ENCODE measurements at places on chromosomes 7 and 10. TPM values are rescaled to one million over a fixed set of nuclear protein-coding genes. Genes with fewer than 3 reads are reported as not detected.

DNA sequence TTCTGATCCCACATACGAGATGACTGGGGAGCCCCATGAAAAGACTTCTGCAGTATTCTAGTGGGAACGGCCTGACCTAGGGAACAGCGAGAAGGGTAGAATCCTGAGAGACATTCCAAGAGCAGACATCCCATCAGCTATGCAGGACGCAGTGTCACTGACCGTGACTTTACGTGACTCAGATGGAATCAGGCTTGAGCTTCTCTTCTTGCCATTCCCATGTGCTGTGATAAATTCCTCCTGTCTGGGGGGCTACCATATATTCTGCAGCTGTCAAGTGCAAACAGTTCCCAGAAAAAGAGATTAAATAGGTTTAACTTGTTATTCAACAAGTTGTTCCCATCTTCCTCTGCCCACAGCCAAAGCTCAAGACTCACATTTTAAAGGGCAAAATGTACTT is 73.1 kb upstream of the PDE1C start:
- DNase-seq = no peak
- H3K4me1 ChIP-seq = no peaks in the 10 kb centered on the region
- no peak overlapping the region for H3K27ac ChIP-seq
- H3K4me3 ChIP-seq = no peak overlapping the region

DNA sequence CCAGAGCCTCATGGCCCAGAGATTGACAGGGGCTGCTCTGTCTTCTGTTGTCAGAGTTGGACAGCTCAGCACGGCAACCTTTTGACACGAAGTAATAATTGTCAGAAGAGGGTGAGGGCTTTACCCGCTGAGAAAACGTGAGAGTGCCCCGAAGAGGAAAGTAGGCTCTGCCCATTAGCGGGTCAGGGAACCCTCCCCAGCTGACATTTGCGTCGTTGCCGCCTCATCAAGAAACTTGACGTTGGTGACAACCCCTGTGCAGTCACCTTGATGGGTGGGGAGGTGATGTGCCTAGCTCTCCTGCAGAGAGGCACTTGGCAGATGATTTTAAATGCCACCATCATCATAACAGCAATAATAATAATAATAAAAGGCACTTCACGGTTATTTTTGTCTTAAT is 202.1 kb downstream of the USP6NL start:
- H3K27ac ChIP-seq = no peak overlapping the region
- no peaks in the 10 kb centered on the region for H3K36me3 ChIP-seq
- no peaks in the 10 kb centered on the region for H3K27me3 ChIP-seq
- no peaks in the 10 kb centered on the region for H3K4me1 ChIP-seq
- H3K4me3 ChIP-seq = no peak overlapping the region
- no peak for DNase-seq

DNA sequence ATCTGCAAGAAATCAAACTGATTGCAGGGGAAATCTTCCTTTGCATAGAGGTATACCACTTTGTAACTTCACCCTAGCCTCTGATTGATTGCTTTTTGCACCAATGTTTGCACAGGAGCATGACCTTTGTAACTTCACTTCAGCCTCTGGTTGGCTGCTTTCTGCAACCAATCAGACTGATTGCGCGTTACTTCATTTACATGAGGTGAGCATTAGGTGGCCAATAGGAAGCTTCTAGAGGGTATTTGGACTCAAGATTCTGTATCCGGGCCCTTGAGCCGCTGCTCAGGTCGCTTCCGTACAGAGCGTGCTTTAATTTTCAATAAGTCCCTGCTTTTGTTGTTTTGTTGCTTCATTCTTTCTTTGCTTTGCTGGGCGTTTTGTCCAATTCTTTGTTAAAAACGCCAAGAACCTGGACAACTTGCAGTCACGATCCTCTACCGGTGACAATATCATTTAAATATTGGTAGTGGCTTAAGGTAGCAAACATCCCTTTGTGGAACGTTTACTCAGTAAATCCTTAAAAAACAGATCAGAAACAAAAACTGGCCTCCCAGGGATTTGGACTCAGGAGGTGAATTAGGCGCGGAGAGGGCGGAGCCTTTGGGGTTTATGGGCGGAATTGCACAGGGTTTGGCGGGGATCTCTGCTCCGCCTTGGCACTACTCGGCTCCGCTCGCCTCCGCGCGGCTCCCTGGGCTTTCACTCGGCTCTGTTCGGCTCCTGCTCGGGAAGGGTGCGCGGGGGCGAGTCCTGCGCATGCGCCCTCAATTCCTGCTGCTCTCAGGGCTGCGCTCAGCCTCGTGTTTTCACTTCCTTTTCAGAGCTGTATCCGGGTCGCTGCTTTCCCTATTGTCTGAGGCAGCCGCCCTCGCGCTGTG is at the start of gene PHF14:
Gene PHF14 (plus strand): TSS at position 812 of the 881 bp plus-strand sequence. CDS start 452 bp downstream, outside the sequence.
- peaks cover 7% of the 10 kb centered on the region for H3K4me1 ChIP-seq
- H3K36me3 ChIP-seq = no peaks in the 10 kb centered on the region
- peak within 1 kb of the TSS; percentile 87 for H3K27ac ChIP-seq

DNA sequence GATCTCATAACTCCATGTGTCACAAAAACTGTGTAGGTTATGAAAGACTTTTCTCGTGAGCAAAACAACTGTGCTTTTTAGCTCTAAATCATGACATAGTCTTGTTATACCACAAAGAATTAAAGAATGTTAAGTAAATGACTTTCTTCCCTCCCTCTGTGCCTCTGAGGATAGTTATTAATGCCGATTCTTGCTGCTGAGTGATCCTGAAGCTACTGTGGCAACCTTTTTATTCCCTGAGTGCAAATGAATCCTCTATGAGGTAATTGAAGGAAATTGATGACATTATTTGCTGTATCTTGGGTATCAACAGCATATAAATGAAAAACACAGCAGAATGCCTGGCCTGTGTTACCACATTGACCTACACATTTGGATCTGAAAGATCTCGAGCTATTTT is 142.2 kb upstream of the HDAC9 start:
- peaks cover 17% of the 10 kb centered on the region for H3K4me1 ChIP-seq
- H3K4me3 ChIP-seq = no peak overlapping the region
- no peaks in the 10 kb centered on the region for H3K27me3 ChIP-seq
- no peak for DNase-seq
- peak overlapping the region; percentile 3 for H3K27ac ChIP-seq

- H3K4me1 ChIP-seq = no peaks in the 10 kb centered on the region
- no peak for DNase-seq
Measured at GRCh38 chr10:84344526-84344925, 16.1 kb downstream of the CCSER2 start.

DNA sequence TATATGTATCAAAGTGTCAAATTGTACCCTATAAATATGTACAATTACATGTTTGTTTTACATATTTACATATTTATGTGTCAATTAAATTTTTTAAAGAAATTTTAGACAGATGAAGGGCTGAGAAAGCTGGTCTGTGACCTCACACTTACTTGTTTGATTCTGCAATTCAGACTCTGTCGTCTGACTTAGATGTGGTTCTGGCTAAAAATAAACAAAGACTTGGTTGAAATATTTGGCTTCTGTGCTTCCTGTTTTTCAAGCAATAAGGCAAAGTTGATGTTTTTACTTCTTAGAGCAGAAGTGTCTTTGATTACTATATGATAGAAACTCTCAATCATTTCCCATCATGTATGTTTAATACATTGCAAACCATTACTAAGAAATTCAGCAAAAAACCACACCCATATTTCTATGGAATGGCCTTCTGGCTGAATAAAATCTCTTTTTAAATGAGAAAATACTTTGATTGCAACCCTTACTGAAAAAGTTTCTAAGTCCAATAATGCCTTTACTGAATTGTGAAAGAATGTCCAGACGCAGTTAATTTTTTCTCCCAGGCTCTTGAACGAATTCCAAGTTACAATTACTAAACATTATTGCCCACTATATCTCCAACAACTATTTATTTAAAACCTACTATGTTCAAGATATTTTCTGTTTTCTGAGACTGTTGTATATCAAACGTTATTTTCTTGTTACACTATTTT is 59.5 kb upstream of the PRKG1 start:
- H3K36me3 ChIP-seq = no peaks in the 10 kb centered on the region
- no peak overlapping the region for H3K27ac ChIP-seq
- H3K4me1 ChIP-seq = no peaks in the 10 kb centered on the region
- H3K4me3 ChIP-seq = no peak overlapping the region
- H3K27me3 ChIP-seq = no peaks in the 10 kb centered on the region

DNA sequence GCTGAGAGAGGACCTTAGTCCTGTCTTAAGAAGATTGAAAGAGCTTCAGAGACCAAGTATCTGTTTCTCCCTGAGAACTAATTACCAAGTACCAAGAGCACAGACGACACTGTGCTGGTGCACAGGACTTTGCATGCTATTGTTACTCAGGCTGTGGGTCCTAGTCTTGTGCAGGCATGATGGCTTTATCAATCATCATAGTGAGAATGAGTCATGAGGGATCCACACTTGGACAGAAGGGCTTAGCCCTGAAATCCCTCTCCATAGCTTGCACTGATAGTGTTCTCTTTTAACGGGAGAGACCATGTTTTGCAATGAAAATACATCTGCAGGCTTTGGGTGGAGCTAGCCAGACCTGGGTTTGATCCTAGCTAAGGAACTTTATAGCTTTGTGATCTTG is 93.3 kb downstream of the SORCS3 start:
- no peak overlapping the region for H3K27ac ChIP-seq
- no peaks in the 10 kb centered on the region for H3K36me3 ChIP-seq
- no peaks in the 10 kb centered on the region for H3K4me1 ChIP-seq
- H3K4me3 ChIP-seq = no peak overlapping the region
- H3K27me3 ChIP-seq = no peaks in the 10 kb centered on the region

DNA sequence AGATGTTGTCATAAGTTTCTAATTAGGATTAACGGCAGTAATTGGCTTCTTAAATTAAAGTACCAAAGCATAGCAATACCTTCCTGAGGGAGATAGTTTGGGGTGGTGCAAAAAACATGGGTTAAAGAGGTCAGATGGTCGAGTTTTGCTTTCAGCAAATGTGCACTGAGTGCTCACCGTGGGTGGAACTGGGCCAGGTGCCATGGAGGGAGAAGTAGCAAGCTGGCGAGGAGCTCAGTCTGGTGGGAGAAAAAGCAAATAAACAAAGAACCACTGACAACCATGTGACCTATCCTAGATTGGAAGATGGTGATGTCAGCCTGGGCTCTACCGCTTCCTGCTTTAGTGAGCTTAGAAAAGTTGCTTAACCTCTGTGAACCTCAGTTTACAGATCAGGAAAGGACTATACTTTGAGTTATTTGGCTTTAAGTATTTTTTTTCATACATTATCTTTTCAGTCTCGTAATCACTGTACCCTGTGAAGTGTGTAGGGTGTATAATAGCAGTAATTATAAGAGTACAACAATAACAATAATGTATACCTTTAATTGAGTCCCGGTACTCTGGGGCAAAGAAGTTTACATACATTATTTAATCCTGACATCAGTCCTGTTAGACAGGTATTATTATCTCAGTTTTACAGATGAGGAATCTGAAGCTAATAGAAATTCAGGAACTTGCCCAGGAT is 69.0 kb upstream of the PDCD4 start:
- H3K36me3 ChIP-seq = no peaks in the 10 kb centered on the region
- H3K4me1 ChIP-seq = peaks cover 41% of the 10 kb centered on the region
- H3K27ac ChIP-seq = peak overlapping the region; percentile 67
- H3K4me3 ChIP-seq = no peak overlapping the region
- H3K27me3 ChIP-seq = no peaks in the 10 kb centered on the region

- H3K4me3 ChIP-seq = no peak overlapping the region
- peak overlapping the region; percentile 25 for H3K27ac ChIP-seq
- H3K4me1 ChIP-seq = no peaks in the 10 kb centered on the region
- no peaks in the 10 kb centered on the region for H3K27me3 ChIP-seq
Measured at GRCh38 chr7:80312139-80312661, 177.6 kb downstream of the GNAI1 start.

The PPP1R9A gene
- total RNA-seq = 13.1 TPM

The UCN3 gene
- not detected for total RNA-seq

The UCMA gene
- total RNA-seq = not detected

The MEOX2 gene
- total RNA-seq = 1.6 TPM
